Hematopoietic multipotent progenitor cell treated with erythropoietin and hydrocortisone succinate and interleukin-3 and kit ligand, for 17 days (in vitro differentiated cells): ENCODE measurements at places on chromosomes 6 and 20.

GRCh38 chr20:53918949-53919361 lies 151.4 kb downstream of the BCAS1 start:
- DNase-seq: no peak

GRCh38 chr20:24782801-24783630 lies 166.1 kb upstream of the CST7 start:
- DNase-seq: no peak

GRCh38 chr6:105862936-105863607 lies 223.1 kb upstream of the PRDM1 start:
- DNase-seq: no peak

- no peak for DNase-seq
Measured at GRCh38 chr6:168031411-168031971, 34.0 kb downstream of the KIF25 start.

GRCh38 chr20:25553819-25554296 lies 31.5 kb downstream of the NINL start:
- DNase-seq: no peak

GRCh38 chr6:90160013-90160412 lies 136.6 kb downstream of the BACH2 start:
- peak; percentile 29 for DNase-seq
